ENCODE measurements at places on chromosomes 7 and 10. TPM values are rescaled to one million over a fixed set of nuclear protein-coding genes. Genes with fewer than 3 reads are reported as not detected.

Gene MCM10
- total RNA-seq = 5.3 TPM

Gene AKR1B15
- total RNA-seq = not detected

Gene CACNA2D1
- 118 TPM for total RNA-seq

Gene SSC4D
- total RNA-seq = 1.6 TPM

Gene TBATA
- total RNA-seq = not detected

Gene RNF148
- total RNA-seq = 0.92 TPM

Gene C7orf57
- total RNA-seq = 5.8 TPM

Gene METTL2B
- total RNA-seq = 46.6 TPM

Gene FAM180A
- total RNA-seq = not detected

Gene MTERF1
- 19.4 TPM for total RNA-seq

Gene NUTM2B
- 0.46 TPM for total RNA-seq

Gene SLC26A3
- not detected for total RNA-seq

Gene MRLN
- total RNA-seq = 0.69 TPM

Gene GRM3
- 153 TPM for total RNA-seq

Gene CTAGE4
- 1.2 TPM for total RNA-seq

Gene CC2D2B
- total RNA-seq = 3.5 TPM

Gene TRA2A
- 63.4 TPM for total RNA-seq

Gene PPP3CB
- 156 TPM for total RNA-seq

Gene WEE2
- total RNA-seq = 0.23 TPM

Gene TMEM213
- total RNA-seq = not detected

Gene ITIH2
- 7.6 TPM for total RNA-seq

Gene PNLIP
- total RNA-seq = not detected

Gene GNAT3
- total RNA-seq = not detected

Gene CRYGN
- total RNA-seq = not detected

Gene TMEM140
- total RNA-seq = 0.92 TPM

Gene XRCC2
- 4.6 TPM for total RNA-seq

Gene ITGB8
- total RNA-seq = 107 TPM

Gene CD36
- total RNA-seq = 55.6 TPM

Gene CYP26C1
- total RNA-seq = 0.23 TPM

Gene CPA1
- total RNA-seq = not detected

Gene ZNF786
- total RNA-seq = 14.1 TPM

Gene OSBPL3
- total RNA-seq = 4.8 TPM

Gene TAF5
- 6.7 TPM for total RNA-seq

Gene PRSS37
- not detected for total RNA-seq

Gene DGKI
- 93.9 TPM for total RNA-seq

Gene GIMAP6
- total RNA-seq = 6.9 TPM

Gene NEURL1
- 33.4 TPM for total RNA-seq

Gene DLX5
- 9.2 TPM for total RNA-seq

Gene OR6V1
- not detected for total RNA-seq

Gene KCNK18
- total RNA-seq = not detected

Gene POLR3A
- total RNA-seq = 39.2 TPM

Gene OR2A7
- total RNA-seq = 0.69 TPM

Gene PDZD7
- total RNA-seq = 7.2 TPM

Gene BAIAP2L1
- 1.6 TPM for total RNA-seq

Gene AGAP3
- 68.5 TPM for total RNA-seq

Gene DLD
- 83.3 TPM for total RNA-seq

Gene CXCL12
- total RNA-seq = 13.1 TPM

Gene GHITM
- total RNA-seq = 185 TPM

Gene CRHR2
- total RNA-seq = 1.6 TPM

Gene ITIH5
- 18.9 TPM for total RNA-seq

Gene SLC26A4
- total RNA-seq = 0.69 TPM

All from diencephalon (tissue), 1 donor.